ENCODE measurements at places on chromosomes 5 and 9. TPM values are rescaled to one million over a fixed set of nuclear protein-coding genes. Genes with fewer than 3 reads are reported as not detected.

NR2F1-AS1 gene
- not detected for total RNA-seq

RFESD gene
- 8.8 TPM for total RNA-seq

DAB2 gene
- 6.3 TPM for total RNA-seq

WNT8A gene
- total RNA-seq, result not detected

PCDHA1 gene
- not detected for total RNA-seq

DNAJB5 gene
- 3.7 TPM for total RNA-seq

GPX3 gene
- total RNA-seq, result 0.98 TPM
